NCI-H1436 (cell line): ENCODE measurements at places on chromosomes 2 and 18.

DNA sequence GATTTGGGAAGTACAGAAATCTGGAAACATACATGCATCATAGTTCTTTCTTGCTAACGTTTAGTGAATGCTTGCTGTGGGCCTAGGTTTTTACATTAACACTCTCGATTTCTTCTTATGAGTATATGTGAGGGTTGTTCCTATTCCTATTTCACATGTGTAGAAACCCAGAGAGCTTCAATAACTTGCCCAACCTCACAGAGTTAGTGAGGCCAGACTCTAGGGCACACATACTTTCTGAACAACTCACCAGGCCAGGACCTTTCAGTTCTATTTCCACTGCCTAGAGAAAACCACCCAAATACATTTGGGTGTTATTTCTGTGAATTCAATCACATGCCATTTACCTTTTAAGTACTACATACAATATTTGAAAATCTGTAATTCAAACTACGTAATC is 8.2 kb upstream of the KCTD1 start:
- no peak for DNase-seq

DNA sequence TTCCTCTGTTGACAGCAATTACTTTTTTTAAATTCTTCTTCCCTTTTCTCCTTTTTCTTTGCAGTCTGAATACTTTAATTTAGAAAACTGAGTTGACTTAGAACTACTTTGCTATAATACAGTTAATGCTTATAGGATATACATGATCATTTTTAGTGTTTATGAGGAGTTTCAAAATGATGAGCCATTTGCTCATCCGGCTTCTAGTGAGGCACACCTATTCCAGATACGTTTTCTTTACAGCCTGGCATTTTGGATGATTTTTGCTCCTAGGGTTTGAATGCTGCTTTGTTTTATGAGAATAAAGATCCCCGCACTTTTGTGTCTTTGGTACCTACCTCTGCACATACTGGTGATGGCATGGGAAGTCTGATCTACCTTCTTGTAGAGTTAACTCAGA is 52.8 kb downstream of the EIF5B start:
- DNase-seq: no peak

DNA sequence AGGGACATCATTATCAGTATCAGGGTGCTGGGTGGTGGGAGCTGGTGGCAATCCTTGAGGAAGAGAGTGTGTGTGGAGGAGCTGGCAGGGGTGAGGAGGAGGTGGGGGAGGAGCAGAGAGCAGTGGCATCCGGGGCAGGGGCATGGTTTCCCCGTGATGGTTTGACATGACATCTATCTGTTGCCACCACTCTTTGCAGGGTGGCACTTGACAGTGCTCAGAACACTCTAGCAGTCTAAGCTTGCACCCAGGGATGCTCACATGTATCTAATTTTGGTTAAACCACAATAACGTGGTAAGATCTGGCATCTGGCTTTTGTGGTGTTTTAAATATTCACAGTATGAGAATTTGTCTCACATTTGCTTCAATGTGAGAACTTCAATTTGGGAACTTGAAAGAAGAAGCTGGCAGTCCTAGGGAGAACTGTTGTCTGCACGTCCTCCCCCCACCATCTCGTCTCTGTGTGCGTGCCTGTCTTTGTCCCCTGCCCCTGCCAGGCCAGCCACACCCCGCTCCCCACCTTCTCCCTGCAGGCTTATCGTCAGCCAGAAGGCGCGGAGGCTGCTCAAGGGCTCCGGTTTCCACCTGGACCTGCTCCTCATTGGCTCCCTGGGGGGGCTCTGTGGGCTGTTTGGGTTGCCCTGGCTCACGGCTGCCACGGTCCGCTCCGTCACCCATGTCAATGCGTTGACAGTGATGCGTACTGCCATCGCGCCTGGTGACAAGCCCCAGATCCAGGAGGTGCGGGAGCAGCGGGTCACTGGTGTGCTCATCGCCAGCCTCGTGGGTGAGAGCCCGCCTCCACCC is 11.7 kb downstream of the SLC4A3 start:
- no peak for DNase-seq

- peak; percentile 43 for DNase-seq
These were observed 129.2 kb upstream of the MEIS1 start for GRCh38 chr2:66305718-66306117.

- DNase-seq: peak; percentile 28
These were observed 357.5 kb upstream of the ID2 start for GRCh38 chr2:8324164-8324856.

DNA sequence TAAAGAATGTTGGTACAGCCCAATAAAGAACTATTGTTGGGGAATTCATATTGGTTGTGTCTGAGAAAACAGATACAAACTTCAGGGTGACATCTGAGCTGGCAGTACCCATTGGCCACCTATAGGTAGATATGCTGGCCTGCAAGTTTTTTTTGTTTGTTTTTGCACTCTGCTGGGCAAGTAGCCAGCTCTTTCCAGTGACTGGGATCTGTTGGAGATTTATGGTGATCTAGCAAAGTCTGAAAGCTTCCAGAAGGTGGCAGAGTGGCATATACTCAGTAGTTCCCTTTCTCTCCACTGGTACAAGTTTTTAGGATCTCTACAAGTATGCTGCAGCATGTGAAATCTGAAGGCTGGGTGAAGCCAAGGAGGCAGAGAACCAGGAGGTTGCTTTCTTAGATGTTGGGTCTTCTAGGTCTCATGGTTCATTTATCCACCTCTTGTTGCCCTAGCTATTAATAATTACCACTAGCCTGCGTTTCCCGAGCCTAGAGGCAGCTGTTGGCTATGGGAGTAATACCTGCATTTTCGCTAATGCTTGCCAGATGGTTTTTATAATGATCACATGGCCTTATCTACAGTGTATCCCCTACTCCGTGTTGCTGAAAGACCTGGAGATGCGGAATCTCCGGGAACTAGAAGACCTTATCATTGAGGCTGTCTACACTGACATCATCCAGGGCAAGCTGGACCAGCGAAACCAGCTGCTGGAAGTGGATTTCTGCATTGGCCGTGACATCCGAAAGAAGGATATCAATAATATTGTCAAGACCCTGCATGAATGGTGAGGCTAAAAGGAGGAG is 9.5 kb downstream of the COPS7B start:
- no peak for DNase-seq

DNA sequence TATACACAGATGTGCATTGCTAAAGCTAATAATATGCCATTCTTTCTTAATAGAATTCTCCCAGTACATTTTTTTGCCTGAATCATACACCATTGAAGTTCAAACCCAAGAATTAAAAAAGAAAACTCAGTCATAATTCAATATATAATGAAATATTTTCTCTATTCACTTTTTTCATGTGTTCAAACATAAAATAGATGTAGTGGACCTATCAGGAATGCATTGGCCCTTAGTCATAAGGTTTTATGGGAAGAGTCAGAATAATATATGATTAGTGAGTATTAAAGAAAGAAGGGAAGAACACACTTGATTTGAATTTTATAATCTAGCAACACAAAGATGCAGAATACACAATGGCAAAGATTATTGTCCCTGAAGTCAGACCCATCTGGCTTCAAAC is 297.0 kb upstream of the COL3A1 start:
- no peak for DNase-seq

DNA sequence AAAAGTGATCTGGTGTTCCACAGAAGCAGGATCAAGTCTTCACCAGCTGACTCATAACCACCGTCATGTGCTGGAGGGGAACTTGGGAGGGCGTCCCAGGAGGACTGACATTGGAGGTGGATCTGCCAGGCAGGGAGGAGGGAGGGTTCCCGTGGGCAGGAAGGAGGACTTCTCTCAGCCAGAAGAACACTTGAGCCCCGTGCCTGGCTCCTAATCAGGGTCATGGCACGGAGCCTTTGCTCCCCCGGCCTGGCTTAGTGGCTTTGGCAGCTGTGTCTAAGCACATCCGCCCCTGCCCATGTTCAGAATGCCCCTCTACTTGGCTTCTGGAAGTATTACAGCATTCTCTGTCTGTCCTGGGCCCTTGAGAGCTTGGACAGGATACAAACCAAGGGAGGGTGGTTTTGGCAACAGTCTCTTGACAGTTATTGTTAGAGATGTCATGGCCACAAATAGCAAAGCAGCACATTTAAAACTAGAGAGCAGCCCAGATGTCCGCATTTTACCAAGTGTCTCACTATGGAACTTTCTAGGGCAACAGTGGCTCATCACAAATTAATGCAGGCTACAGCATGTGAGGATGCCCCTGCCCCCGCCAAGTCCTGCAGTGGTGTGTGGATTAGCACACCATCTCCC is 11.5 kb downstream of the PPP1R7 start:
- no peak for DNase-seq

DNA sequence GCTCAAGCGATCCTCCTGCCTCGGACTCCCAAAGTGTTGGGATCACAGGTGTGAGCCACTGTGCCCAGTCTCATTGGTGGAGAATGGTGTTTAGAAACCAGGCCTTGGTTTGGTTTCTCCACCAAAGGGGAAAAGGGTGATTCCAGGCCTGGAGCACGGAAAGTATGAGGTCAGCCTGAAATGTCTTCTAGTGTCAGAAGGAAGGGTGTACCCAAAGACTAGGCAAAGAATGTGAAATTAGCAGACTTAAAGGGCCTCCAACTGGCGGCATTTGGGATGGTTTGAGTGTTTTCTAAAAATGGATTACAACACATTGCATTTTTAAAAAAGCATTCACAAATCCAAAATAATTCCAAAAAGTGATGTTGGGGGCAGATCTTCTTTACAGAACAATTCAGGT is 139.6 kb downstream of the SH3BP4 start:
- DNase-seq: no peak
